ENCODE measurements at places on chromosomes 5 and 9.

- no peak for DNase-seq
Observed at GRCh38 chr9:9337129-9337528, 1275.7 kb downstream of the PTPRD start.

- no peak for DNase-seq
Observed at GRCh38 chr5:34957321-34957720, 28.0 kb downstream of the DNAJC21 start.

- DNase-seq: no peak
Observed at GRCh38 chr5:135429301-135430134, 17.6 kb downstream of the DCANP1 start.

GRCh38 chr5:149674686-149675085 lies 55.4 kb upstream of the PPARGC1B start:
- no peak for DNase-seq

- no peak for DNase-seq
Observed at GRCh38 chr5:5933651-5934050, 444.7 kb downstream of the MED10 start.

DNA sequence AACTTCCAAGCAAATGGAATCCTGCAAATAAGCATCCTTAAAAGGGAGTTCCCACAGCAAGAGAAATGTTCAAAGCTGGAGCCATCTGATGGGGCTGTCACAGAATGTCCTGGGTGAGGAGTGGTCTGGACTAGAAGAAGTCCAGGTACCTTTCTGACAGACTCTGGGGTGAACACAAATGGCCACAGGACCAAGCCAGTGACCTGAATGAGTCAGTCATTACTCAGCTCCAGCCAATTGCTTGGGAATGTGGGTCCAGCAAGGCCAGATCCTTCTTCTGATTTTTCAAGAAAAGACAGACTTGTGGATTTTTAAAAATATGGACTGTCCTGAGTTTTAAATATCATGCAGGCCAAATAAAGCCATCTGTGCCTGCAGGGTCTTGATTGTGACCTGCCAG lies 30.1 kb downstream of the GALNT10 start:
- DNase-seq: no peak

DNA sequence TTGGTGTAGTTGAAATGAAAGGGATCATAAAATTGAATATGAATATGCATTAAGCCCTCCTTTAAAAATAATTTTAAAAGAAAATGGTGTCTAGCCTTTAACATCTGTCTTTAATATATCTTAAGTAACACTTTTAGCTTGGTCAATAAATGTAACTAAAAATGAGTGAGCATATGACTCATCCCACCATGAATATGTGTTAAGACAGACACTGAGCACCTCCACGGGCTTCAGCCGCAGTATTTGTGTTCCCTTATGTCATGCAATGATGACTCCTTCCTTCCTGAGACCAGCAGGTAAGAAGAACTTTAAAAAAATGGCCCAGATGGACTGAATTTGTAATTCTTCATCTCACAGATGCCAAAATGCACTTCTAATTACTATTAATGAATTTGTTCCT lies 563.2 kb downstream of the NR2F1-AS1 start:
- DNase-seq: no peak

DNA sequence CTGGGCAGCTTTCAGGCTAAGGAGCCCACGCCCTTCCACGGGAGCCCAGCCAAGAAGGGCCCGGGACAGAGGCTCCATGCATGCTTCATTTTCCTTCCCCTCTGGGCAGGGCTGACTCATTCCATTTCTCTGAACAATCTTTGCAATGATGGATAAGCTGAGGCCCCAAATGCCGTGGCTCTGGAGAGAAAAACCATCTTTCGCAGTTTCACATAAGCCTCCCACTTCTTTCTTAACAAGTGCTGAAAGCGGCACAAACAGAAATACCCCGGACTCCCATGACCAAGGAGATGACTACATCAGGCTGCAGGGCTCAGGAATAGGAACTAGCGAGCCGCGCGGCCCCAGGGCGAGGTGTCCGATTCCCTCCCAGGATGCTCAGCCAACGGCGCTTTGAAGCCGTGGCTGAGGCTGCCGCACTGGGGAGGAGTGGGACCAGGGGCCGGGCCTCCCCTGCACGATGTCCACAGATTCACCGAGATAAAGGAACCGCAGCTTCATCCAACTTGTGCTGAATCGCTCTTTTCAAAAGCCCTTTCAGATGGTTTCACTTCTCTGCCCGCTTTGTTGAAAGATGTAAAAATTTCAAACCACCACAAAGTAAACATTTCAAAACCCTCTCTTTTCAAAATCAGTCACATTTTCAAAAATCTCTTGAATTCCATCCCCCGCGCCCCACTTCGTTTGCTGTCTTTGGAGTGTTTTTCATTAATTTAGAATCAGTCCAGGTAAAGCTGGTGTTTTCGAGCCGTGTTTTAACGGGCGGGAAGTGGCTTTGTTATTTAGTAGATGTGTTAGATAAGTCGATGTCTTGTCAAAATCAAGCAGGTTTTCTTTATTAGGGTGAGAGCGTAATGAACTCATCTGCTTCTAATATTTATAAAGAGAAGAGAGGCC lies 96.5 kb upstream of the LMX1B start:
- DNase-seq: no peak

- no peak for DNase-seq
Observed at GRCh38 chr5:150616024-150616470, 24.4 kb upstream of the SYNPO start.

GRCh38 chr5:85357309-85357708 lies 972.6 kb upstream of the EDIL3 start:
- DNase-seq: no peak

DNA sequence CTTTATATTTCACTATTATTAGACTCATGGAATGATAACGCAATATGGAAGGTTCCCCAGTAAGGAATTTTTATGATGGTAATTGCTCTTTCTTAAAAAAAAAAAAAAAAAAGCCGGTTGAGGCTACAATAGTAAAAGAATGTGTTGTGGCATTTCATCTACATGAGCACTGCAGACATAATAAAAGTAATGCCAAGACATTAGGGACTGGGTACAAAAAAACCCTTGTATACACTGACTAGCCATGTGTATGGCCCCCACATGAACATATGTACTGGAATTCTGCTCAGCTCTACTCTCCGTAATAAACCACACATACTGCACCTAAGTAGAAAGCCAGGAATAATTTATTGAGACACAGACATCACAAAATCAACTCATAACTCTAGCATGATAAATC lies 218.4 kb downstream of the ADAMTS6 start:
- DNase-seq: no peak

- DNase-seq: no peak
Observed at GRCh38 chr5:143582176-143582575, 178.7 kb upstream of the NR3C1 start.

- DNase-seq: no peak
Observed at GRCh38 chr5:73728493-73729273, 102.7 kb downstream of the ARHGEF28 start.

GRCh38 chr9:6128030-6128429 lies 87.6 kb upstream of the IL33 start:
- no peak for DNase-seq
